ENCODE measurements at places on chromosomes 13 and 19. TPM values are rescaled to one million over a fixed set of nuclear protein-coding genes. Genes with fewer than 3 reads are reported as not detected.

Gene PALM3
- polyA plus RNA-seq = 0.17 TPM

Gene CTXN1
- polyA plus RNA-seq = 2.0 TPM

DNA sequence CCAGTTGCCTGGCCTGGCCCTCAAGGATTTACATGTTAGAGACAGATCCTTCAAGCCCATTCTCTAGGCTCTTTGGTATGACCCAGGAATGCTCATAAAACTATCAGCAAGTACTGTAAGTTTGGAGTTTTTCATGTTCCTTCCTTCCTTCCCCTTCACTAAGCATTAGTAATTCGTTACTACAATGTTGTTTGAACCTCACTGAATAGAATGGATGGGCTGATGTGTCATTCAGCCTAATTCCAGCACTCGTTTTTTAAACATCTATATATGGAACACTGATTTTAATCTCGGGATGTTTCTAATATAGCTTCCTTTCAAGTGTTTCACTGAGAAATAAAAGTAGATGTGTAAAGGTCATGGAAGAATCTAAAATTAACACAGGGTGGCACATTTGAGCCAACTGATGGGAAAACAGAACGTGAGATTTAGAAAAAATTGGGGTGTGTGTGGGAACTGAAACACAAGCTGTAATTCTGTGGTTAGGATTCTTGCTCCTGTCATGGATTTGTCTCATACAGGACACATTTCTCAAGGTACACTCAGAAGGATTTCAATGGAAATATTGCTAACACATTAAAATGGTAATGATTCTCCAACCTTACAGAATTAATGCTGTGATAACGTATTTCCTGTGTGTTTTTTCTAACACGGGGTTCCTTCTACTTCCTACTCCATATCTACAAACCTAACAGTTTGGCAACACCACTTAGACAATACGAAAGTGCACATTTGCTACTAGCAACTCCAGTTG is 93.4 kb downstream of the FLT1 start:
- peak; percentile 80 for DNase-seq

Gene PCSK4
- 1.3 TPM for polyA plus RNA-seq

DNA sequence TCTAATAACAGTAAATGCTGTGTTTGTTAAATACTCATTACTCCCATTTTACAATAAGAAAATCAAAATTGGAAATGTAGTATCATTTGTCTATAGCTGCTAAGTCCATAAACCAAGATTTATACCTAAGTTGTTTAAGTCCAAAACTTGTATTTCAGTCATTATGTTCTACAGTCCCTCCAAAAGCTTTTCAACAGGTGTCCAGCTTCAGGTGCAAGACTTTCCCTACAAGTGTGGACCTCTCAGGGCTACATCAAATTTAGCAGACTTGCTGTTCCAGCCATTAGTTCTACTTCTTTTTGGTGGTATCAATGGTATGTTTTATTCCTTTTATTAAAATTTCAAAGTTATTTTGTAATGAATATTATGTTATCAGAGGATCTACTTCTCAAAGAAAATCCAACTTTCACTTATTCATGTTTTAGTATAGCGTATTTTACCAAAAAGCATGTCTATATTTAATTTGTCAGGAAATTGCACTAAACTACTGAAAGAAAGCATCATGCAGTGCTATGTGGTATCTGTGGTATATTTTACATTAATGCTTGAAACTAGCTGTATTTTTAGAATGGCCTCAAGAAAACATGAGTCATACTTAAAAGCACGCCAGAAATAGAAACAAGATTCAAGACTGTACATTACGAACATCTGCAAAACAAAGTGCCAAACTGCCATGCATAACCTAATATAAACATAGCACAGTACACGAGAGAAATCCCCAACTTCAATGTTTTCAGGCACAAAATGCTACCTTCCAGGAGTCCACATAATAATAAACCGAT is 44.5 kb downstream of the VWA8 start:
- DNase-seq = peak; percentile 52

Gene ZNF544
- polyA plus RNA-seq = 33.4 TPM

DNA sequence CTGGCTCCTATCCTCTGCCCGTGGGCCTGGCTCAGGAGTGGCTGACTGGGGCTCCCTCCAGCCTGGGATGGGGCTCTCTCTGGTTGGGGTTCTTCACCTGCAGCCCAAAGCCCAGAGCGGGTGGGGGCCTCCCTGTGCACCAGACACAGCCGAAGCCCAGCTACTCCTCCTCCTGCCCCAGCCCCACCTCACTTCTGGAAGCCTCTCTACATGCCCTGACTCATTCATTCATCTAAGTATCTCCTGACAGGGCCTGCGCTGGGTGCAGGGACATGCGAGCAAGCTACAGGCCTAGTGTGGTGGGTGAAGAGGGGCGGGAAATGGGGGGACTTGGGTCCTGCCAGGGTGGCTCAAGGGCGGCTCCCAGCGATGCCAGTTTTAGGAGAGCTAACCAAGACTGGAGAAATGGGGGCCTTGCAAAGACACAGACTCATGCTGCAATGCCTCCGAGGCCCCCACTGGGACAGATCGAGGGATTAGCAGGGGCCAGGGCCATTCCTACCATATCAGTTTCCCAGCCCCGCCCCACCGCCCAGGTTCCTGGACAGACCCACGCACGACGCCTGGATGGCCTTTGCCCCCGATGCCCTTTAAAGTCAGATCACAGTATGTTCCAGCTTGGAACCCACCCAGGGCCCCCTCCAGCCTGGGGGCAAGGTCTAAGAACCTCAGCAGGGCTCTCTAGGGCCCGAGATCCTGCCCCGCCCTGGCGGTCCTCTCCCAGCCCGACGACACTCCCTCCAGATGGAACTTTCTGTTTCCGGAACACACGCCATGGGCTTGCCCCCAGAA is 12.6 kb downstream of the LSM4 start:
- DNase-seq = no peak

Gene NAXD
- 29.1 TPM for polyA plus RNA-seq

Gene TMEM150B
- not detected for polyA plus RNA-seq

DNA sequence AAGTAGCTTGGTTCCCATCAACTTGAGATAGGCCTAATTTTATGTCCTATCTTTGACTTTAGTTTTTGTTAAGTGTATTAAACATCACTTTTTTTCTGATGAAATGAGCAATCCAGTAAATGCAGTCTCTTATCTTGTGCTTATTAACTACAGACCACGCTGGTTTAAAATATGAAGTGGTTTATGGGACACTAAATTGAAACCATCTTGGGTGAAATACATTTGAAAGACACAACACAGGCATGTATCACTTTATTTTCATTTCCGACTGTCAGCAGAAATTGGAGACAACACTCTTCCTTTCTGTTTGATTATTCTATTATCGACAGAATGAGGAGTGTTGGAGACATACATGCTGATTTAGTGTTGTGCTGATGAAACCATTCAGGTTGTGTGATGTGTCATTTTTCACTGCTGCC is 447.7 kb downstream of the GPC6 start:
- DNase-seq = no peak

DNA sequence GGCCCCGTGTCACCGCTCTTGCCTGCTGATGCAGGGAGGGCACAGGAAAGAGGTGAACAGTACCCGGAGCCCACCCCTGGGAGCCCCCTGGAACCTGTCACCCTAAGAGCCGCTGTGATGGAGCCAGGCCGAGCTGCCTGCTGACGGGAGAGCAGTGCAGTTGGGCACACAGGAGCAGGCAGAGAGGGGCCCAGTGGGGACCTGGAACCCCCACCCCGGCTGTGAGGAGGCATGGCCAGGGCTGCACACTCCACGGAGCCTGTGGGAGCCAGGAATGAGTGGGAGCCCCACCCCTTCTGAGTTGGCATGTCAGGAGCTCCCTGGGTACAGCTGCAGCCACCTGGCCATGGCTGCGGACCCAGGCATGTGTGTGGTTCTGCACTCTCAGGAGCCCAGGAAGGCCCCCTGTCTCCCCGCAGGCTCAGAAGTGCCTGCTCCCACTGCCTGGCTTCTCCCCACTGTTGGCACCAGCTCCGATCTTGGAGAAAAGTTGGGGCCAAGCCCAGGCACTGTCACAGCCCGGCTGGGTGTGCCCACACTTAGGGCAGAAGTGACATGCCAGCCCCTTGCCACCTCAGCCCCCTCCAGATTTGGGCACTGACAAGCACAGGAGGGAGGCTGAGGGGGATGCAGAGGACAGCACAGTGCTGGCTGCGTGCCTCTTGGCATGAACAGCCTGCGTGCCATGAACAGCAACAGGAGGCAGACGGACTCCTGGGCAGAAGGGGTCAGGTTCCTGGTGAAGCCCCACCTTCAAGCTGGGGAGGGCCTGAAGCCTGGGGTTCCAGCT is 6.3 kb downstream of the CFAP97D2 start:
- DNase-seq = no peak

Gene RYR1
- polyA plus RNA-seq = 0.04 TPM

DNA sequence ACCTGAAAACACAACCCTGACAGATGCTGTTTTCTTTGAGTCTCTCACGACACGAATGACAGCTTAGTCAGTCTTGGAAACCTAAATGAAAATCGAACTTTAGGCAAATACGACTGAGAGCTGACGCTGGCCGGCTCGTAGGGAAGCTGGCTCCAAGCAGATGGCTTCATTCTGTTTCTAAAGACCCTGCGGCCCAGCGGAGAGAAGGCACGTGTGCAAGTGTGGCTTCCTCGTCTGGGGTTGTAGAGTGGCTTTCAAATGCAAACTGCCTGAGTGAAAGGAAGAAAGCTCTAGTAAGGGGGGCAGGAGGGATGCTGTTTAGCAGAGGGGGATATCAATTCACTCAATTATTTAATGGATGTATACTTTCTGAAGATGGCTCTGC is 26.1 kb upstream of the TIMM44 start:
- no peak for DNase-seq

- peak; percentile 84 for DNase-seq
Measured at GRCh38 chr13:46359714-46360113, 27.3 kb downstream of the RUBCNL start.

GRCh38 chr19:35704218-35704617 is at the start of gene ZBTB32:
TSS of gene ZBTB32 (plus strand) at chr19:35704558. CDS start at chr19:35714627, 10,069 bp downstream.
- no peak for DNase-seq

Measured in BJ (cell line).